Right cardiac atrium (tissue), 5 donors: ENCODE measurements at places on chromosomes 2 and 18. TPM values are rescaled to one million over a fixed set of nuclear protein-coding genes. Genes with fewer than 3 reads are reported as not detected.

DNA sequence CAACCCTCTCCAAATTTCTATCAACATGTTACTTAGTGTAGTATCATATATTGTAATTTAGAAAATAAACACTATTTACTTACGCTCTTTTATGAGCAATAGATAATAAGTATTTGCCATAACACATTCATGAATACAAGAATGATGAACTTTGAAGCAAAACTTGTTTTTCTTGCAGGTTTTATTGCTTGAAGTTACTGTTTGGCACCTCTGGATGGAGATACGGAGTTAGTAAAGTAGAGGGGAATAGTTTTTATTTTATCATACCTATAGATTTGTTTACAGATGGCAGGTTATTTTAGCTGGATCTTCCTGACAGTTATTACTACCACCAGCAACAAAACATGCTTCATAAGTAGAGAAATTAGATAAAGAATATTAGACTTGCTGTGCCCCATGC, 274.2 kb upstream of the LRRTM4 start:
- no peak for DNase-seq

DNA sequence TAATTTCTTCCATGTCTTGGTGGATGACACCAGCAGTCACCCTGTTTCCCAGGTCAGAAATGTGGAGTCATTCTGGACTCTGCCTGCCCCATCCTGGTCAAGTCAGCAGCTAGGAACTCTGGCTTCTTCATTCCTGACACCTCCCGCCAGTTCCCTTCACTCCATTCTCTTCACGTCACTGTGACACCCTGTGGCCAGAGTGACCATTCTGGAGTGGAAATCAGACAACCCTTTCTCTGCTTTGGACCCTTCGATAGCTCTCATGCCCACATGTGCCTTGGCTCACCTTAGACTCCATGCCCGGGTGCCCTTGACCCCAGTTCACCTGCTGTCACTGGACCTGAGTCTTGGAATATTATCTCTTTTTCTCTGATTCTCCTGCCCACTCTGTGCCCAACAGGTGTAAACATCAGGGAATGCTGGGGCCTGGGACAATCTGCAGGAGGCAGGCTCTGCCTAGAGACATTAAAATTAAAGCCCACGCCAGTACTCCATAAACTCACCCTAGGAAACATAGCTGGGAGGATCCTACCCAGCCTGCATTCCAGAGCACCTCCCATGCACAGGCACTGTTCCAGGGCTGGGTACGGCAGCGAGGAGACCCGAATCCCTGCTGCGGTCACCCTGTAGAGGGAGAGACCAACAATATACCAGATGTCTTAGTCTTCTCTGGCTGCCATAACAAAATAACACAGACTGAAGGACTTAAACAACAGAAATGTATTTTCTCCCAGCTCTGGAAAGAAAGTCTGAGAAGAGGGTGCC, 41.1 kb upstream of the FAHD2A start:
- no peak for DNase-seq

DNA sequence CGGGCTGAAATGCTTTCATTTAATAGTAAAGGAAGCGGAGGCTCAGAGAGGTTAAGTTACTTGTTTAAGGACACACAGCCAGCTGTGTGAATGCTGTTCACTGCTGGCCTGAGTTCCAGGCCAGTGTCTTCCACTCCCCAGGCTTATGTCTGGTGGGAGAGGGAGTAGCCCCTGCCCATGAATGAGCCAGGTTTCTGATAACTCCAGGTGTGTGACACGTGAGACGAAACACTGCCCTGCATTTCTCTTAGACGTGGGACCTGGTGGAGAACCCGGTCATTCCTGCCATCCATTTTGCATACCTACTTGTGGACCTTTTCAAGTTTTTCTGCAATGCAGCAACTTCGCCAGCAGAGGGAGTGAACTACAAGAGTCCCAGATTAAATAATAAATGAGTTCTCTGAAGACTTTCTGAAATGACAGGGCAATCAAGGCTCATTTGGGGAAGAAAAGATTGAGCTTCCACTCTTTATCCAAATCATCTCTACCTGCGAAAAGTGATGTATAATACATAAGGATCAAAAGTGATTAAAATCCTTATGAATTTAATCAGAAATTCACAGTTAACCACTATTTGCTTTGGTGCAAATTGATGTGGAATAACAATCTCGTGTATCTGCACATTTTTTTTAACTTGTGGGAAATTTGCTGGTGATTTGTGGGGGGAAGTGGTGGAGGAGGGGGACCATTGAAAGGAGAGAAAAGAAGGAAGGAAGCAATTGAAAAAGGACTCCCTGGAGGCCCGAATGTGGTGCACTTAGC, 79.4 kb upstream of the ASB18 start:
- no peak for DNase-seq

DNA sequence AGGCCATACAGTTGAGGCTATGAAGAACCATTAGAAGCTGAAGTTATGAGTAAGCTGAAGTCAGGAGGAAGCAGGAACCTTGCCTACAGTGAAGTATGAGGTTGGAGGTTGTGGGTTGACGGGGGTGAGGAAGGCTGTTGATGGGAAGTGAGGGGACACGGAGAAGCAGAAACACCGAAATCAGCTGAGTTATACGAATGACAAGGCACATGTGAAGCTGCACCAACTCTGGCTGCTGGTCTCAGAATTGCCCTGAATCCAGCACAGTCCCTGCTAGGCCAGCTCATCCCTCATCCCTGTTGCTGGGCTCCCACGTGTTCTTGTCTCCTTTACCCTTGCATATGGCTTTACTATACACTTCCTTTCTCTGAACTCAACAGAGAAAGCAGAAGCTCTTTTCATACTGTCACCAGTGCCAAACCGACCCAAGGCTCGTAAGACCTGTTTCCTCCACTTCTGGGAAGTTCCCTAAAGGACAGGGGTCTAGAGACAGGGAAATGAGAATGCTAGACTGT, 9.2 kb upstream of the TMEM247 start:
- no peak for DNase-seq

- no peak for DNase-seq
These were observed 56.0 kb downstream of the LRPPRC start for GRCh38 chr2:43939695-43940256.

ACMSD gene
- not detected for total RNA-seq

MAP3K19 gene
- total RNA-seq: not detected

DNA sequence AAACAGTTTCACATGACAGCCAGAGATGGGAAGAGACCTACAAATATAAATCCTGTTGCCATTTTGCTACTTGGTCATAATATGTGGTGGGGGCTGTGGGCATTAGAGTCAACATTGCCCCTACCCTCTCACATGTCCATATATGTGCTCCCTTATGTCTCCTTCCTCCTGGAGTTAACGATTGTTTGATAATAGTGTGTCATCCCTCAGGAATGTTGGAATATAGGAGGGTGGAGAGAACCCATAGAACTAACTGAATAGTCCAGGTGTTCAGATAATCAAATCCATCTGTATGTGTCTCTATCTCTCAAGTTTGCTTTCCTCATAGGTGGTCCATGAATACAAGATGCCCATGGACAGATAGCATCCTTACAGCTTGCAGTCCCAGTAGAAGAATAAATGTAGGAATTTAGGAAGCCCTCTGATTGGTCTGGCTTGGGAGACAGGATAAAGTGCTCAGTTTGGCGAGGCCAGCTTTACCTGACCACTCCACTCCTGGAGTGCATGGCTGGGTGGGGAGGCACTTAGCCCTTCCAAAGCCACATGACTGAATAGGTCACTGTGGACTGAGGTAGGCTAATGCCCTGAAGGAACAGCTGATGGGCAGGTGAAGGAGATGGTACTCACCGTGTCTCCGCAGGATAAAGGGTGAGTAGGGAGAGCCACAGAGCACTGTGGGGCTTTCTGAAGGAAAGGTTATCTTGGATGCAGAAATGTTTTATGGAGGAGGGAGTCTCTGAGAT, 166.9 kb downstream of the CDCA7 start:
- no peak for DNase-seq

NEURL3 gene
- total RNA-seq: not detected

G6PC2 gene
- total RNA-seq: not detected

DNA sequence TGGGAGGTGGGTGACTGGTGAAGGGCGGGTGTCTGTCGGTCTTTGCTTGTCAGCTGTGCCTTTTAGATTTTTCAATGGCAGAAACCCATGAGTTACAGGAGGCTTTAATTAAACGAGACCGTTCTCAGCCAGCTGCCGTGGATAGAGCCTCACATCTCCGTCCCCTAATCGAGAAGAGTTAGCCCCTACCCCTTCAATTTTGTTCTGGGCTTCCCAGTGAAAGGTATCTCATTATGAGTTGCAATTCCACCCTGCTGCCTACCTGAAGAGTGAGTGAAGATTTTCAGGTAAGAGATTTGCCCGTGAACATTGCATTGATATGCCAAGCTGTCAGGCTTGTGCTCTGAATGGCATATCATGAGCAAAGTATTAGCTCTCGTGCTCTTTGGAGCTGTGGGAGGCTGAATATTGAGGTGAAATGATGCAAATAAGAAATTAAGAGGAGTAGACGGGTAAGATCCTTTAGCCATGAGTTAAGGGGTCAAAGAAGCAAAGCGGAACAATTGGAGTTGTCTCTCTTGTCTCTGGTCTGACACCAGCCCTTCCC, 118.7 kb upstream of the MSTN start:
- no peak for DNase-seq

PLCD4 gene
- total RNA-seq: 1.3 TPM

GRCh38 chr2:128325611-128326181, 7.0 kb upstream of the HS6ST1 start:
- peak; percentile 64 for DNase-seq

UGP2 gene
- total RNA-seq: 276 TPM

TUBA4A gene
- total RNA-seq: 60.0 TPM
